ENCODE measurements at places on chromosomes 12 and 14.

DNA sequence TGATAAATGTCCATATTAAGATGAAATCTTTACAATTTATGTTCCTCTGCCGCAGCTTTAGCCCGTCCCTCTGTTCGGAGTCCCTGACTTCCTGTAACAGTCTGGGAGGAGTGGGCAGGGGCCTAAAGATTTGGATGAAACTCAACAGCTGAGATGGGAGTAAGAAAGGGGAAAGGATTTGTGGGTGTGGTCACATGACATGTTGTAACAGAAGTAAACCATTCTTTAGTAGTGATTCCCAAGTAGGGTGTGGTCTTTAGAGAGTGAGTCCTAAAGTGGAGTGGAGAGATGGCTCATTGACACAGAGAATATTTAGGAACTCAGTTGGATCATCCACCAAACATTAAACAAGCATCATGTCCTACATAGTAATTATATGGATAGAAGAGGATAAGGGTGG, 12.9 kb downstream of the TMEM117 start:
- no peak for DNase-seq

- DNase-seq: no peak
Measured at GRCh38 chr14:103504991-103505565, 17.6 kb downstream of the CKB start.

DNA sequence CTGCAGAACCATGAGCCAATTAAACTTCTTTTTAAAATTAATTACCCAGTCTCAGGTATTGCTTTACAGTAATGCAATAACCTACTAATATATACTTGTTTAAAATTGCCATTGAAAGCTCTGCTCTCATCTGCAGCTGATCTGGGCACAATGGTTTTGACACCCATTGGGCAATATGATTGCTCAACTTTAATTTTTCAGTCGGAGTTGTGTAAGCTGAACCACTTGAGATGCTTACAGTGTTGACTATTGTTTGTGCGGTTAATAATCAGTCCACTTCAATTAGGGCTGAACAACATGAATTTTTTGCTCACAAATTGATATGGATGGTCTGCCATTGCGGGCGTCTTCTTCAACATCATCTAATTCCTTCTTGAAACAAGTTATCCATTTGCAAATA, 18.0 kb upstream of the OR4K5 start:
- no peak for DNase-seq

DNA sequence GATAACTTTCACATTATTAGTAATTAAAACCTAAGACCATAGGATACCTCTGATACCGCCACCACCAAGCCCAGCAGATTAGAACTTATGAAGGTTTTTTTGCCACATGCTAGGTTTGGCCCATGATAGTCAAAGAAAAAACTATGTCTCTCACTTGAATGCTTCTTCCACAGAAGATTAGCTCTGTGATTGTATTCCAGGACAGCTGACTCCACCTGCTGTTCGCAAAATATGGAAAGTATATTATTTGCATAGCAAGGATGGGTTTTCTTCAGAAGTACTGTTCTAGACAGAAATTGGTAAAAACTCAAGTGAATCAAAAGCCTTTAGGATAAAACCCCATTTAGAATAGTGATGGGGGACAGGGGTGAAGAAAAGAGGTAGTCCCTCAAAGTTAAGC, 42.2 kb downstream of the PPFIBP1 start:
- DNase-seq: no peak

DNA sequence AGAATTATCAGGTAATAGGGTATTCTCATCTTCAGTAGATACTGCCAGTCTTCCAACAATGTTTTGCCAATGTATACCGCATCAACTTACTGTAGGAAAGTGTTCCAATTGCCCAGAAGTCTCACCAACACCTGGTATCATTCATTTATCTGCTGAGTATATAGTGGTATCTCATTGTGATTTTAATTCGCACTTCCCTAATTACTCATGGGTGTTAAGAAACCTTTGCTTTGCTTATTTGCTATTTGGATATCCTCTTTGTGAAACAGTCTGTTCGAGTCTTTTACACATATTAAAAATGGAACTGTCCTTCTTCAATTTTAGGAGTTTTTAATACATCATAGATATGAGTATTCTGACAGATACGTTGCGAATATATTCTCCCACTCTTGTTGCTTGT, 6.1 kb downstream of the TM7SF3 start:
- no peak for DNase-seq

GRCh38 chr12:24541193-24541871, 407.6 kb downstream of the BCAT1 start:
- DNase-seq: no peak

DNA sequence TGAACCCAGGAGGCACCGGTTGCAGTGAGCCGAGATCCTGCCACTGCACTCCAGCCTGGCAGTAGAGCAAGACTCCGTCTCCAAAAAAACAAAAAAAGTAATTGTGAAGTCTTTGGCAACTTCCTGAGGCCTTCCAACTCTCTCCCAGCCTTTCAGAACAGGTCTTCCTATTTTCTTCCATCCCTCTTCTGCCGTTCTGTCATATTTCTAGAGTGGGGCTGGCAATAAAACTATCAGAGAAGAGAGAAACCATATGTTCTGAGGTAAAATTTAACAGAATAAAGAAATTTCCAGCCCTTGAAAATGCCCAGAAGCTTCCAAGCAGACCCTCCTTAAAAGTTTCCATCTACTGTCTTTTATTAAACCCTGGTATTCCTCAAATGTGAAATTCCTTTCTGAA, 100.4 kb downstream of the HMGA2 start:
- DNase-seq: no peak

- DNase-seq: no peak
Measured at GRCh38 chr12:89664441-89664840, 44.2 kb downstream of the ATP2B1 start.

- no peak for DNase-seq
Measured at GRCh38 chr14:29717901-29718300, 209.7 kb downstream of the PRKD1 start.

DNA sequence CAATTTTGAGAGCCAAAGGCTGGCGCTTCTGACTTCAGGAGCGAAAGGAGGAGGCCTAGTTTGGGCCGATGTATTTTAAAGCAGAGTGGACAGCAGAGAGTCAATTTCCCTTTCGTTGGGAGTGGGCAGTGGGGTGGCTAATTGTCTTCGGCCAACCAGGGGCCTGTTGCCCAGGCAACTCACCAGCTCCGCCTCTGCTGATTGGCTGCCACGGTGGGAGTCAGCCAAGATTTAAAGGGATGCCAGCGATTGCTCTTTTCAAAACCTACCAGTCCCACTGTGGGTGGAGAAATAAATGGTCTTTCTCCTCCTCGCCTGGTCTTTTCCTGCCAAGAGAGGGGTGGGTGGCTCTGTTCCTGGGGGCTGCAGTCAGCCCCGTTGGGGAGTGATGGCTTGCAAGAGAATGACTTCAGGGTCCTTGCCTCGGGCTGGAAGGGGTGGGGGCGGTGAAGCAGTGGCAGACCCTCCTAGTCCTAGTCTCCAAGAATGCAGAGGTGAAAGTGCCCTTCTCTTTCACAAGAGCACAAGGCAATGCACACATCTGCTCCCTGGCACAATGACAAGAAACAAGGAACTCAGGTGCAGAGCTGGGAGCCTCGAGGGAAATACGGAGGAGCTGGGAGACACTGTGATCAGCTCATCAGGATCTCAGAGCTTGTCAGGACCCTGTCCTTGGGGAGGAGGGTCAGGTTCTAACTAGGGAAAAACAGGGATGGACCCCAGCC, 37.7 kb downstream of the RASAL1 start:
- DNase-seq: no peak

DNA sequence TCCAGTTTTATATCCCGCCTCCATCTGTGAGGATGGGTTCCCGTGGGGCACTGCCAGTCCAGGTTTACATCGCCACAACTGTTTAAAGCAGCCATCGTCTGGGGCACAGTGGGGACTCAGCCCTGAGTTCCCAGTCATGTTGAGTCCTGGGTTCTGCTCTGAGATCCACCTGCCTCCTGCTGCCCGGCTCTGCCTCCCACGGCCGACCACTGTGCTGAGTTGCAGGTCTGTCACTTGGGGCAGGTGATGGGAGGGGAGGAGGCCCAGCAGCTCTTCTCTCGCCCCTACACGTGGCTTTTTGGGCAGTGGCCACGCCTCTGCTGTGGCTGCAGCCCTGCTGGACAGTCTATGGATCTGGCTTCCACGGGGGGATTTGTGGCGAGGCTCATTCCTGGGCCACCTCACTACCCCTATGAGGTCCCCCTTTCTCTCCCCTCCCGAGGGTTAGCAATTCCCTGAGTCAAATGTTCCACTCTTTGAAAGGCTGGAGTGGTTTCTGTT, 143.0 kb downstream of the ADGRD1 start:
- no peak for DNase-seq

DNA sequence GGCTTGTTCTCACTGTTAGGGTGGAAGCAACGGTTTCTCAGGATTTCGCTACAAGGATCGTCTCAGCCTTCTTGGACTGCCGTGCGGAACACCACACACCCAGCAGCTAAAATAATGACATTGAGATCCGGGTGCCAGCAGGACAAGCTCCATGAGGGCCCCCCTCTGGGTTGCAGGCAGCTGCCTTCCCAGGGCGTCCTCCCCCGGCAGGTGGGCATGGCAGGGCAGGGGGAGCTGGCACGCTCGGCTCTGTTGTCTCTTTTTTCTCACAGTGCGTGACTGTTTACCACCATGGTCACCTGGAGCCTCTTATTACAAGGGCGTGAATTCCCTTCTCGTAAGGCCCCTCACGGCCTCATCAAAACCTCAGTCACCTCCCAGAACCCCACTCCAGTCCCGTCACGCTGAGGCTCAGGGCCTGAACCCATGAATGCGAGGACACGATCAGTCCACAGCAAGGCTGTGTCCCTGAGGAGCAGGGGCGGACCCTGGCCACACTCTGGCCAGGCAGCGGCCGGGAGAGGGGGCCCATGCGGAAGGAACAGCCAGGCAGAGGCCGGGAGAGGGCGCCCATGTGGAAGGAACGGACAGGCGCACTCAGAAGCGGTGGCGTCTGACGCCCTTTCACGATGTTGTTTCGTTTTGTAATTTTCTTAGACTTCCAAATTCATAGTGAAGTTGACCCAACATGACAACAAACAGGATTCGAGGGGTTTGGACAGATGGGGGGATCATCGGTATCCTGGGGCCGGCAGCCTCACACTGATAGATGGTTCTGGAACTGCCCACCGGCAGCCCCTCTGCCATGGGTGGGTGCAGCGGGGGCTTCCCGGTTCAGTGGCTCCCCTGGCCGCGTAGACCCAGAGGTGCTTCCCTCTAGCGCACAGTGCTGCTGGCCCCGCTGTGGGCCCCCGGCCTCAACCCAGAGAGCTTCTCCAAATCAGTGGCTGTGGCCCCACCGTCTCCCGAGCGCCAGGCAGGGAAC, 10.0 kb downstream of the LRCOL1 start:
- DNase-seq: no peak

DNA sequence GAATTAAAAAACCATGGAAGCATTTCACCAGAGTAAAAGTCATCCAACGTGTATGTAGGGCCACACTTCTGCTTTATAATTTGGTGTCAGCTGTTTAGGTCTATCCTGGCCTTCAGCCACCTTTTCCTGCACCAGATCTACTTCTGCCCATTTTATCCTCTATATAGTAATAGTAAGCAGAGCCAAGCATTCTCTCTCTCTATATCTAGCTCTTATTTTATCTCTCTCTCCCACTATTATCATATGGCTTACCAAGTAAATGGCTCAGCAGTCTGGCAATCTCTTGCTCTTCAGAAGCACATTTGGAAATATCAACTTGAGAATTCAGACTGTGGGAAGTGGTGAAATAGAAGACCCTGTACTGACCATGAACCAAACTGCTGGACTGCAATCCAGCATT, 84.1 kb upstream of the FKBP4 start:
- no peak for DNase-seq

GRCh38 chr12:54195080-54195736, 6.4 kb upstream of the SMUG1 start:
- DNase-seq: no peak

DNA sequence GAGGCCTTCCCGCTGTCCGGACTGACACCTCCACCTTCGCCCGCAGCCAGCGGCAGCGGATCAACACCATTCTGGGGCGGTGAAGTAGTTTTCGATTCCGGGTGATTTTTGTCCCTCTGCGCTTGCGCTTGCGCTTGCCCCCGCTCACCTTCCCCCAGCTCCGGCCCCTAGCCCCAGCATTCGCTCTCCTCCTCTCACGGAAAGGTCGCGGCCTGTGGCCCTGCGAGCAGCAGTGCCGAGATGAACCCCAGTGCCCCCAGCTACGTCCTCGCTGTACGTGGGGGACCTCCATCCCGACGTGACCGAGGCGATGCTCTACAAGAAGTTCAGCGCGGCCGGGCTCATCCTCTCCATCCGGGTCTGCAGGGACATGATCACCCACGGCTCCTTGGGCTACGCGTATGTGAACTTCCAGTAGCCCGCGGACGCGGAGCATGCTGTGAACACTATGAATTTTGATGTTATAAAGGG, 22.7 kb upstream of the SRGAP1 start:
- DNase-seq: no peak

- no peak for DNase-seq
Measured at GRCh38 chr14:30223966-30224365, 296.3 kb upstream of the PRKD1 start.

DNA sequence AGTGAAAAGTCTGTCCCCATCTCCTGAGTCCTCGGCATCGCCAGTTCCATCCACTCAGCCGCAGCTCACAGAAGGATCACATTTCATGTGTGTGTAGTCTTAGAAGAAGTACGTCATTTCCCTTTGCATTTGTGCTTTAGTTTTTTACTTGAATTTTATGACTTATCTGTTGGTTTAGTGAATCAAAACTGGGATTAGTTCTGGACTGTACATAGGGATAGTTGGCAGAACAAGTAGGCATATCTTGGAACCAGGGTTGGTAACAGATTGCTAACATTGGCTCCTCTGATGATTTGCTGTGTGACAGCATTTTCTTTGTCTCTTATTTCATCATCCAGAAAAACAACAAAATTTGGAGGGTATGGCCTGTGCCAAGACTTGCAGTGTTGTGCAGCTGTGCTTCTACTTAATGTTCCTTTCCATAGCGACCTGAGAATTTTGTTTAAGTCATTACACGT, 69.6 kb upstream of the AEBP2 start:
- no peak for DNase-seq

DNA sequence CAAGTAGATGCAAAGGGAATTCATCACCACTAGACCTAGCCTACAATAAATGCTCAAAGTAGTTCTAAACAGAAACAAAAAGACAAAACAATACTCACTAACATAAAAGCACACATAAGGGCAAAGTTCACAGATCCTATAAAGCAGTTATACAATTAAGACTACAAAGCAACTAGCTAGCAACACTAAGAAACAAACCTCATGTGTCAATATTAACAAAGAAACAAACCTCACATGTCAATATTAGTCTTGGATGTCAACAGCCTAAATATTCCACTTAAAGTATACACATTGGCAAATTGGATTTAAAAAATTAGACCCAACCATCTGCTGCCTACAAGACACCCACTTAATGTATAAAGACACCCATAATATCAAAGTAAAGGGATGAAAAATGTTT, 152.7 kb downstream of the KCNK10 start:
- DNase-seq: no peak

DNA sequence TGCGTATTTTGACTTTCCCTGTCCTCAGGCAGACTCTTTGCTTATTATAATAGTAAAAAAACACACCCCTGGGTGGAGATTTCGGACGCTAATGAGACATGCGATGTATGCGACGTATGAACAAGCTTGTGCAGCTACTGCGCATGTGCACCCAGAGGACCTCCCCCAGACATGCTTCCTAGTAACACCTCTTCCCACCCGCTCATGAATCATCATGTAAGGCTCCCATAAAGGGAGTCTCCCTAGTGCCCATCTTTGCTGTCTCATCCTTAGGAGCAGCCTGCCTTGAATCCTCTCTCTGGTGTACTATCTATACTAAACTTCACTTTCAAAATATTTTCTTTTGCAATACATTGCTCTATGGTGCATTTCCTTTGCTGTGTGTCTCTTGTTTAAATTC, 210.1 kb downstream of the TMEM132D start:
- no peak for DNase-seq
